Astrocyte (in vitro differentiated cells and primary cell): ENCODE measurements at places on chromosomes 7 and 10. TPM values are rescaled to one million over a fixed set of nuclear protein-coding genes. Genes with fewer than 3 reads are reported as not detected.
A peak's percentile ranks its signal among the peaks of the same experiment; 100 is the strongest.

The PTPRN2 gene
- 0.09 TPM in 1 of 2 replicates, not detected in the other for total RNA-seq

The UPK3B gene
- 0.64 TPM in 1 of 2 replicates, not detected in the other for total RNA-seq

The URGCP gene
- total RNA-seq, result 23.0 and 24.0 TPM in 2 replicates

The OR2A1 gene
- not detected in 2 replicates for total RNA-seq

The HHEX gene
- total RNA-seq, result not detected in 2 replicates

The CLEC2L gene
- not detected in 2 replicates for total RNA-seq

The CDK1 gene
- total RNA-seq, result 4.1 and 6.6 TPM in 2 replicates

The HPSE2 gene
- 0.14 TPM in 1 of 2 replicates, not detected in the other for total RNA-seq

DNA sequence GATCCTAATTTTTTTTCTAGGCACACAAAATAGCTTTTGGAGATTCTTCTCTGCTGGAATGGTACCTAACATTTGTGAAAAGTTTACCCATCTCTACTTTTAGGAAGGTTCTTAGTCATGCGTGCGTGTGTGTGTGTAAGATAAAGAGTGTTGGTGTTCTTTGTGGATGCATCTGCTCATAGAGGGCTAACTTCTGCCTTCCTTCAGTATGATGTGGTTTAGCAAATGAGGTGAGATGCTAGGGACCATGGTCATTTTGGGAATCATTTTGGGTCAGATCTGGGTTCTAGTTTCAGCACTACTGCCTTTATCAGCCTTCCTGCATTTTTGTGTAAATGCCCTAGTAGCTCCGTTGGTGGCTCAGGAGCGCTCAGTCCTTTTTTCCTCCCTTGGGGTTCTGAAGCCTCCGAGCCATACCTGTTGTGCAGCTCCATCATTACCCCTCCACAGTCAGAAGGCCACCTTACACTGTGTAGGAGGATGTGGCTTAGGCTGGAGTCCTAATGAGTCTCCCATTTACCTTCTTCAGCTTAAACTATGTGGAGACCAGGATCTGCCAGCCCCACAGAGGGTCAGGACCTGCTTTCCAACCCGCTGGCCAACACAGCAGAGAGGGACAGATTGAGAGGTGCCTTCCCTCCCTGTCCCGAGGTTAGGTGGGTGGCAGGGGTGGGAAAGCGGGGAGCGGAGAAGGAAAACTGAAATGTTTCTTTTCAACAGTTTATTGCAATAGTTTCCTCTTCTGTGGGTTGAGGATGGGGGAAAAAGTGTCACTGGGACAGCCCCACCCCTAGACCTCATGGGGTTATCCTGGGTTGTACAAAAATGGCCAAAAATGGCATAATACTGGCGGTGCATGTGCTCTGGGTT lies 31.2 kb downstream of the TSPAN14 start:
- DNase-seq, result no peak

GRCh38 chr7:9962742-9963141 lies 1010.9 kb upstream of the PHF14 start:
- no peak for DNase-seq

GRCh38 chr10:96584035-96584434 lies 2.8 kb downstream of the TM9SF3 start:
- DNase-seq, result no peak

DNA sequence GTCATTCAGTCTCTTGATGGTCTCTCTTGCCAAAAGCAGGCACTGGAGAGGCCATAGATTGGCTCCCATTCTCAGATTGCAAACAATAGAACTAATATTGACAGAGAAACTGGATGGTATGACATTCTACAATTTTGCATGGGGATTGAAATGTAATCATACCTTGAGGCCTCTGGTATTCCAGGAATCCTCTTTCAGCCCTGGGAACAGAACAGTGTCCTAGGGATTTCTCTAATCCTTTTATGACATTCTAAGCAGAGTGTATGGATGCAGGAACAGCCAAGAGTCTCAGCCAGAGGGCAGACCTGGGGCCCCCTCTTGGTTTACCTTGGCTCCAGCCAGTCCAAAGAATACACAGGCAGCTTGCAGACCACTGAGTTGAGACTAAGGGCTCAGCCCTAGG lies 206.4 kb downstream of the KCNMA1 start:
- no peak for DNase-seq

DNA sequence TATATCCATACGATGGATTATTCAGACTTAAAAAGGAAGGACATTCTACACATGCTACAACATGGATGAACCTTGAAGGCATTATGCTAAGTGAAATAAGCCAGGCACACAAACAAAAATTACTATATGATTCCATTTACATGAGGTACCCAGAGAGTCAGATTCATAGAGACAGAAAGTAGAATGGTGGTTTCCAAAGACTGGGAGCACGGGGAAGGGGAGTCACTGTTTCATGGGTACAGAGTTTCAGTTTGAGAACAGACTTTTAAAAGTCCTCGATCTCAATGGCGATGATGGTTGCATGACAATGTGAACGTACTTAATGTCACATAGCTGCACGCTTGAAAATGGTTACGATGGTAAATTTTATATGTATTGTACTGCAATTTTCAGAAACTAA lies 39.3 kb downstream of the NUDCD3 start:
- DNase-seq, result no peak

GRCh38 chr7:22195397-22196172 lies 161.4 kb downstream of the RAPGEF5 start:
- DNase-seq, result no peak

DNA sequence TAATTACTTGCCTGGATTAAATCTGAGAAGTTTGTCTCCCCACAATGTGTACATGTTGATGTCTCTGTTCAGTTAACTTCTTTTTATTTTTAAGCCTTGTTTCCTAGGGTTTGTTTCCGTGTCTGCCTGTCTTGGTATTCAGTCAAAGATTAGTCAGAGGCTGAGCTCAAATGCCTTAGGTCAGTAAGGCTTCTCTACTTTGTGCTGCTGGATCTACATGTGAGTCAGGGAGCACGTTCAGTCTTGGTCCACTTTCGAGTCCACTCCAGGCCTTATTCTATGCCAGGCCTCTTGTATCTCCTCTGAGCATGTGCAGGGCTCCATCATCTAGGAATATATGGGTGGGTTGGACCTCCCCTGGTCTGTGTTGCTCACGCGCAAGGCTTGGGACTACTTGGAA lies 93.3 kb upstream of the FZD8 start:
- peak; percentile 29 for DNase-seq

DNA sequence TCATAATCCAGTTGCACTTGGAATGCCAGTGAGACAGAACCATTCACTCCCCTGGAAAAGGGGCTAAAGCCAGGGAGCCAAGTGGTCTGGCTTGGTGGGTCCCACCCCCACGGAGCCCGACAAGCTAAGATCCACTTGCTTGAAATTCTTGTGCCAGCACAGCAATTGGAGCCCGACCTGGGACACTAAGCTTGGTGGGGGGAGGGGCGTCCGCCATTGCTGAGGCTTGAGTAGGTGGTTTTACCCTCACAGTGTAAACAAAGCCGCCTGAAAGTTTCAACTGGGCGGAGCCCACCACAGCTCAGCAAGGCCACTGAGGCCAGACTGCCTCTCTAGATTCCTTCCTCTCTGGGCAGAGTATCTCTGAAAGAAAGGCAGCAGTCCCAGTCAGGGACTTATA lies 200.7 kb upstream of the NPSR1 start:
- DNase-seq, result no peak

DNA sequence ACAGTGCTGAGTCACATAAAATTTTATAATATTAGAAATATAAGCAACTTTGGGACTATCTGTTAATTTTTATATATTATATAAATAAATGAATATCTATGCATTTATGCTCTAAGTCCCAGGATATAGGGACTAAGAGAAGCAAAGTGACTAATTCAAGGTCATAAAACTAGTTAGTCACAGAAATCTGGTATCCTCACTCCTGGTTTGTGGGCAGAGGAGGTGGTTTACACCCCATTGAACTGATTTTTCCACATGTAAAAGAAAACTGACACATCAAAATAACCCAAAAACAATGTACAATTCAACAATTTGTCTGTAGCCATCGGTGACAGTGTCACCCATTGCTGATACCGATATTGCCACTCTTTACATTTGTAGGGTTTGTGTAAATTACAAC lies 3.0 kb downstream of the PCLO start:
- no peak for DNase-seq

DNA sequence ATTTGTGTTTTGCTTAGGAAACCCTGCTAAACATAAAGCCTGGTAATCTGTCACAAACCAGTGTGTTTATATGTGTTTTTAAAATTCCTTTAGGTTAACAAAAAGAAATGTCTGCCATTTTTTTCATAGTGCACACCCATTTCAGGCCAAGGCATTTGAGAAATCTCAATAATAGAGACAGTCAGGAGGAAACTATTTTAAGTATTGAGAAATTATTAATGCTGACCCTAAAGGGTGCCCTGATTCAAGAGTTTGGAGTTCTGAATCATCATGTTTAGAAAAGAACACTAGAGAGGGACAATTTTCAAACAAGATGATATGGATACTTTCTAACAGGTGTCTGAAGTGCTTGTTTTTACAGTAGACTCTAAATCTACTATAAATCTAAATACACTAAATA lies 28.7 kb downstream of the MALRD1 start:
- no peak for DNase-seq
